ENCODE measurements at places on chromosomes 7 and 10.

GRCh38 chr10:48468866-48469511 is 135.9 kb downstream of the ARHGAP22 start:
- DNase-seq = no peak

DNA sequence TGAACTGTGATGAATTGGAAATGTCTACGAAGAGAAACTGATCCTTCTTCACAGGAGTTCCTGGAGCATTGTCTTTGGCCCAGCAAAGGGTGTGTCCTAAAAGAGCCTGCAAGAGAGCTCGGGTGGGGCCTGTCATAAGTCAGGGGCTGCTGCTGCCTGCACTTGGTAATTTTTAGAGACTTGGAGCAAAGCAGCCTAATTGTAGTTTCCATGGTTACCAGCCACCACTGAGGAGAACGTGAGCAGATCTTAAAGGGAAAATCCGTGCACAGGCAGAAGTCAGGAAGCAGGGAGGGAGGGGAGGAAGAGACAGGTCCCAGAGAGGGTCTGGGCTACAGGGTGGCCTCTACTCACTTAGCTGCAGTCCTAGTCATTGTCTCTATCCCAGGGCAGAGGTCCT is 463.6 kb downstream of the PLXNA4 start:
- DNase-seq = no peak

GRCh38 chr10:94591461-94592205 is 46.0 kb downstream of the HELLS start:
- DNase-seq = no peak

GRCh38 chr7:34220506-34221185 is 315.3 kb downstream of the BMPER start:
- no peak for DNase-seq

- DNase-seq = no peak
Measured at GRCh38 chr10:29315814-29316213, 26.9 kb downstream of the LYZL1 start.

- no peak for DNase-seq
Measured at GRCh38 chr7:105794741-105795729, 81.4 kb downstream of the ATXN7L1 start.

DNA sequence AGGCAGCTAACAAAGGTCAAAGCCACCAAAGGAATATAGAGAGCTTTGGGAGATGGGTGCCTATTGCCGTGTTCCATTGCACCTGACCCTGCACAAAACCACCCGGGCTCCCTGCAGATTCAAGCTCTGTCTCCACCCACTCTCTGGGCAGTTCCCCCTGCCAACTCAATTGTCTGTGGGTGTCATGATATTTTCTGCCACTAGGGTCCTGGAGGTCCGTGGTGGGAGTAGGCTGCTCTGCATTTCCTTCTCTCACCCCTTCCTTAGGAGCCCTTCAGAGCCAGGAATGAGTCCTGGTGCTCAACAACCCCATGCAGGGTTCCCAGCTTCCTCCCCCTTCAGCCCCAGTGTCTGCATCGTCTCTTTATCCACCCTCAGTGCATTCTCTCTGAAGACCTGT is 34.1 kb downstream of the PNLIPRP2 start:
- no peak for DNase-seq

DNA sequence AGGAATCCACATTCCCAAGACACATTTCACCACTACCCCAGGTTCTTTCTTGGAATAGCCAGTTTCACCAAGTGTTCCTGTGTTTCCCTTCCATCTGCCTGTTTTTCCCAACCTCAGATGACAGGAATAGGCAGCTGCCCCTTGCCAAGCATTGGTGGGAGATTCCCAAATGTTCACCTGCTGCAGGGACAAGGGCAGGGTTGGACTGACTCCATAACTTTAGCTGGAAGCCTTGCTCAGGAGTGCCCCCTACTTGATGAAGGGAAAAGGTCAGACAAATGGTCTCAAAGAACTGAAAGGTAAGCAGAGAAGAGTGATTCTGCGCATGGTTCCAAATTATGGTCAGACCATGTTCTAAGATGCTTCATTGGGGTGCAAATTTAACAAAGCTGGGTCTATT is 45.1 kb upstream of the LYZL1 start:
- DNase-seq = no peak

- no peak for DNase-seq
Measured at GRCh38 chr10:132516771-132517725, 20.5 kb upstream of the INPP5A start.

- DNase-seq = no peak
Measured at GRCh38 chr10:62554632-62555199, 180.5 kb downstream of the ZNF365 start.

- no peak for DNase-seq
Measured at GRCh38 chr7:105149827-105150226, 135.8 kb downstream of the KMT2E start.

GRCh38 chr10:101676565-101676964 is 18.4 kb downstream of the FBXW4 start:
- no peak for DNase-seq

DNA sequence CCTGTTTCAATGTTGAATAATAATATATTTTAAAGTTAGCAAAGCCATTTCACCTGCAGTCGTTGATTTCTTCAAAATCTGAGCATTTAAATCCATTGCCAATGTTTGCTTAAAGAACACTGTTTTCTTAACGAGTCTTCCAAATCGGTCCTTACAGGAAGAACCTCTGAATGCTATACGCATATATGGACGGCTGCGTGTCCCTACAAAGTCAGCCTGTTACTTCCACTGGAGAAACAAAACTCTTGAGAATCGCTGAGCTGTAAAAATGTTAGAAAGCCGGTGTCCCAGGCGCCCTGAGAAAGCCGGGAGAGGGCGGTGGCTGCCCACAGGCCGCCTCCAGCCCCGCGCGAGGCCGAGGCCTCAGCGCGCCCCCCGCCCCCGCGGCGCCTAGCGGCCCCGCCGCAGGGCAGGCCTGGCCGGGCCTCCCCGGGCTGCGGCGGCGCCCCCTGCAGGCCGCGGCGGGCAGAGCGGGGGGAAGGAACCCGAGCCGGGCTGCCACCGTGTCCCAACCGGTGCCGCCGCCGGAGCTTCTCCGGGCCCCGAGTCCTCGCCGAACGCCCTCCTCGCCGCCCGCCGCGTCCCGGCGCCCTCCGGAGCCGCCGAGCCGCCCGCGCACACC is at the start of gene FHIP2A:
TSS of gene FHIP2A (plus strand) at position 488 of the 622 bp plus-strand sequence. CDS start 299 bp downstream, outside the sequence.
- DNase-seq = peak; percentile 89

DNA sequence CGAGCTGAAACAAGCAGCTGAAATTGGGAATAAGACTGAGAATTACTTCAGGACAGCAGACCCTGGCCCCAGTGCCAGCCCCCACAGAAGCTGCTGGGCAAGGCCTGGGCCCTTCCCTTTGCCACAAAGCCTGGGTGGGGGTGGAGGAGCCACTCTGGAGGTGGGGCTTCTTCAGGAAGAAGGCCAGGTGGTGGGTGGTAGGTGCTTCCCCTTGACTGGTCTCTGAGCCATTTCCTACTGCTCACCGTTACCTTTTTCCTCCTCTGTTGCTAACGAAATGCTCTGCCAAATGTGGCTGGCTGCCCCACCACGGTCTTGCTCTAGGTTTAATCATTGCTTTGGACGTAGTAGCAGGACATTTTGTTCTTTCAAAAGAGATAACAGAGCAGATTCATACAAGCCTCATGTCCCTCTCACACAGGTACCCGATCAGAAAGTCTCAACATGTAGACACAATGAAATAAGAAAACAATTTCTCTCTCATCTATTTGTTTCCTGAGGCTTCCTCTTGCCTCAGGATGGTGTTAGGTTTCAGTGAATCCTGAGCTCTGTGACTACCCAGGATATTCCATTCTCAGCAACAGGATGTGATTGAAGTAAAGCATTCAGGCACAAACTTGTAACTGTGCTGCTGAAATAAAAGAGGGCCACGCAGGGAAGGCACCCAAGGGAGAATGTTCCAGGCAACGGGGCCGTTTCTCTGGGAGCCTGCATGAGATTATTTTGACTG is 66.5 kb downstream of the WDR11 start:
- no peak for DNase-seq

DNA sequence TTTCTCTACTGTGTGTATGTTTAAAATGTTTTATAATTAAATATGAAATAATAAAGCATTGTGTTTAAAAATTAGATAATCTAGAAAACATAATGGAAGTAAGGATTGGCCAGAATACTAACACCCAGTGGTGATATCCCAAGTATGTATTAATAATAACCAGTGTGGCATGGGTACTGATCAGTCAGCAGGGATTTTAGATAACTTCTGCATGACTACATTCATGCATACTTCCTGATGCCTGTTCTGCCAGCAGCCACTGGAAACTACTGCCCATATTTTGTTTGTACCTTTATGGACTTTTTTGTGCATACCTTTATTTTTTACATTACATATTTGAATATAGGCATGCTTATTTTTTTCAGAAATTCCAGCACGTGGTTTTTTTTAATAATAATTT is 156.6 kb upstream of the TMEM196 start:
- no peak for DNase-seq

GRCh38 chr7:64907641-64908326 is 4.7 kb downstream of the ZNF273 start:
- no peak for DNase-seq

GRCh38 chr7:64883113-64883905 is 19.8 kb upstream of the ZNF273 start:
- DNase-seq = no peak

- no peak for DNase-seq
Measured at GRCh38 chr7:70215491-70215890, 617.2 kb downstream of the AUTS2 start.

GRCh38 chr10:70254778-70255328 is 21.6 kb upstream of the PPA1 start:
- DNase-seq = no peak

- no peak for DNase-seq
Measured at GRCh38 chr10:61389887-61390286, 63.3 kb downstream of the TMEM26 start.

DNA sequence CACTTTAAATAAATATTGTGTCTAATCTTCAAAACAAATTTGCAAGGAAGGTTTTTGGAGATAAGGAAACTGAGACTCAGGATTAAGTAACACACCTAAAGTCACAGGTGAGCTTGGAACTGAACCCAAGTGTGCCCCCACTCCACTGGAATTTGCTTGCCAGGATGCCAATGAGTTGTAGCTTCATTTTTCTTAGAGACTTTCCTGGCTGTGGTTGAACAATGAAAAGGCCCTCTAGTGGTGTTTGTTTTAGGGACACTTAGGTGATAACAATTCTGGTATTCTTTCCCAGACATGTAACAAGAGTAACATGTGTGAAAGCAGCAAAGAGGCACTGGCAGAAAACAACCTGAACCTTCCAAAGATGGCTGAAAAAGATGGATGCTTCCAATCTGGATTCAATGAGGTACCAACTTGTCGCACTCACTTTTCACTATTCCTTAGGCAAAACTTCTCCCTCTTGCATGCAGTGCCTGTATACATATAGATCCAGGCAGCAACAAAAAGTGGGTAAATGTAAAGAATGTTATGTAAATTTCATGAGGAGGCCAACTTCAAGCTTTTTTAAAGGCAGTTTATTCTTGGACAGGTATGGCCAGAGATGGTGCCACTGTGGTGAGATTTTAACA is 1.5 kb downstream of the IL6 start:
- DNase-seq = no peak

DNA sequence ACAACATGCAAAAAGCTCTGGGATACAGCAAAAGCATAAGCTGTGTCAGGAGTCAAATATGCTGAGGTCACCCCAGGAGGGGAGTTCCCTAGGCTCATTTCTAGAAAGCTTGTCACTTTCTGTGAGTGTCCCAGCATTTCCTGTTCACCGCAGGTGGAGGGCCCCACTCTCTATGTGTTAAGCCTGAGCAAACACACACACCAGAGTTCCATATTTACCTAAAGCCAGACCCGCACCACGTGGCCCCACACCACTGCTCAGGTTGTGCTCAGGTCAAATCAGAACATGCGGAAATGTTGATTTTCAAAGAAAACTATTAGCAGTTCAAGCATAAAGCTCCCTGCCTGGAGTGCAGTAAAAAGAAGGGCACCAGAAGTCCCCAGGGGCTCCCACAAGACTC is 259.6 kb upstream of the PPP2R2D start:
- DNase-seq = no peak

- DNase-seq = no peak
Measured at GRCh38 chr10:69285699-69286098, 7.4 kb downstream of the HK1 start.

GRCh38 chr10:10396601-10397000 is 621.1 kb upstream of the CELF2 start:
- no peak for DNase-seq

DNA sequence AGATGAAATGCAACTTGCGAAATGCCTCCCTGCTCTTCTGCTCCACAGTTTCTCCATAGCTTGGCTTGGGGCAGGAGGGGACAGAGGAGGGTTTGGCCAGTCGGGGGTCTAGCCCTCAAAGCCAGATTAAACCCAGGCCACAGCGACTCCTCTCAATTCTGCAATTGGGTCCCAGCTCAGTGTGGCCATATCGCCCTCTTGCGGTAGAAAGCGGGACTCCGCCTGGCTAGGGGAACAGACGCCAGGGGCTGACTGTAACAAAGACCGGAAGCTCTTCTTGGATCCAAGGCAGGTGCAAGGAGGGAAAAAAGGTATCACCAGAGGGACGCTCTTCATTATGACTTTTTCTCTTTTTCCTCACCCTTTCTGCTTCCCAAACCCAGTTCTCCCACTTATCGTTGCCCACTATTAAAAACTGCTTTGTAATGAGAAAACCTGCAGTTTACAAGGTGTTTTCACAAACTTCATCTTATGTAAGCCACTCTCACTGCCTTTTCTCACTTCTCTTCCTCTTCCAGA is 36.6 kb upstream of the TNPO3 start:
- peak; percentile 67 for DNase-seq

DNA sequence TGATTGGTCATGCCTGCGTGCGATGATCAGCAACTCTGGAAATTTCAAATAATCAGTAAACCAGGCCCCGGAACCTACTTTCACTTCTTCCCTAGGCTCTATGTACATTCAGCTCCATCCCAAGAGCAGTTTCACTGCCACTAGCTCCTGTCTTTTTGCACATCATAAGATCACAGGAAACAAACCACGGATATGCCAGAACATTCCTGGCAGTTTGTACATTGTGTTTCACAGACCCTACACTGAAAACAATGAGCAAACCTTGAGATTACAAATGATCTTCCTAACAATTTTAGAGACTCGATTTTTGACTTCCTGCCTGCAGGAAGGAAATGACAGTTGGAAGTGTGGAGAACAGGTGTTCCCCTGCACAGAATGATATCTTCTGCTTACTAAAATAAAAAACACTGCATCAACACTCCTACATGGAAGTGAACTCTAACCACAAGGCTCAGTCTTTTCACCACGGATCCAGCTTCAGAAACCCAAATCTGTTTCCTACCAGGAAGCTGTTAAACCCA is 7.6 kb upstream of the TMEM236 start:
- no peak for DNase-seq

DNA sequence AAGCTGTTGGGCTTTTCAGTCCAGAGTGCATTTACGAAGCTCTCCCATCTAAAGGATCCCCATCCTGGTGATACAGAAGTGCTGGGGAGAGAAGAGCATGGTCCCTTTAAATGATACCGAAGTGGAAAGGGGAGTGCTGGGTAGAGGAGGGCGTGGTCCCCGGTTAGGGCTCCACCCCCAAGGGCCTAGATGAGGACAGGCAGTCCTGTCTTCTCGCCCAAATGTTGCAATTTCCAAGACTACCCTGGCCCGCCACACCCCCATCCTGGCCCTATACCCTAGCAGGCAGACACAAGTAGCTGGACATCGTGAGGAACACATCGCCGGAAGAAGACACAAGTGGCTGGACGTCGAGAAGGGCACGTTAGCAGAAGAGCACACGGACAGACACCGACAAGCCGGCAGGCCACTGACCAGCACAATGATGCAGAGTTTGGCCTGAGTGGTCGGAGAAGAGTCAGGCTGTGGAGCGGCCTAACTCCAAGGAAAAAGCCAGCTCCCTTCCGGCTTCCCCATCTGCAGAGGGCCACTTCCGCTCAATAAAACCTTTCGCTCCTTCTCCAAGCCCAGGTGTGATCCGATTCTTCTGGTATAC is 439.5 kb upstream of the NRP1 start:
- DNase-seq = no peak

- DNase-seq = no peak
Measured at GRCh38 chr10:66505003-66505657, 420.7 kb upstream of the LRRTM3 start.
